Activated T-helper 9 cell treated with anti-CD3 and anti-CD28 coated beads, Interleukin-2, amount 50 U/mL, for 16 hours (primary cell): ENCODE measurements at places on chromosomes 16 and 17.

DNA sequence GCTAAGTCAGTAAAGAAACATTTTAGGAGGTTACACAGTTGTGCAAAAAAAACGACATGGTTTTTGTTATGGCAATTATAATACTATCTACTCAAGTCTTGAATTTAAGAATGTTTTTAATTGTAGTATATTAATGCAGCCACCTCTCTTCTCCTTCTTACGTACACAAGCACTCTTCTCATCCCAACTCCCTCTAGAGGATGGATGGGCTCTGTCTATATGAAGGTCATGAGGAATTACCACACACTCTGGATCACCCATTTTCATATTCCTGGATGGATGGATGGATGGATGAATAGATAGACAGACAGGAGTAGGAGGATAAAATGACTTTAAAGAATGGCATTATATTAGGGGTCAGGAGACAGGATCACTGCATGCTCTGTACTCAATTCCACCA is 120.0 kb downstream of the PHKB start:
- no peak for DNase-seq

GRCh38 chr17:53100126-53100525 is 722.6 kb upstream of the KIF2B start:
- DNase-seq: no peak

DNA sequence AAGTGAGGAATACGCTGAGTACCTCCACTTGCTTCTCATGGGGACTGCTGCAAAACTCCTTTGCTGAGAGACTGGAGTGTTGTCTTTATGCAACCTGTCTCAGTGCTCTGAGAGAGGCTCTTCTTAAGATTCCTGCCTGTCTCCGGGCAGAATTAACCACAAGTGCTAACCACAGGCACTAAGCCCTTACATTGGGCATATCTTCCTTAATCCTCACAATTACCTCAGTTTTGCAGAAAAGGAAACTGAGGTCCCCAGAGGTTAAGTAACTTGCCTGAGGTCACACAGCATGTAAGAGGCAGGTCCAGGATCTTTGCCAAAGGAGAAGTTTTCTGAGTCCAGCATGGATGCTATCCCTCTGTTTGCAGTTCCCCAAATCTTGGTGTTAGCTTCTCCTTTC is 86.0 kb downstream of the GP2 start:
- DNase-seq: no peak

- no peak for DNase-seq
Observed at GRCh38 chr16:22198547-22199293, 7.4 kb upstream of the EEF2K start.

DNA sequence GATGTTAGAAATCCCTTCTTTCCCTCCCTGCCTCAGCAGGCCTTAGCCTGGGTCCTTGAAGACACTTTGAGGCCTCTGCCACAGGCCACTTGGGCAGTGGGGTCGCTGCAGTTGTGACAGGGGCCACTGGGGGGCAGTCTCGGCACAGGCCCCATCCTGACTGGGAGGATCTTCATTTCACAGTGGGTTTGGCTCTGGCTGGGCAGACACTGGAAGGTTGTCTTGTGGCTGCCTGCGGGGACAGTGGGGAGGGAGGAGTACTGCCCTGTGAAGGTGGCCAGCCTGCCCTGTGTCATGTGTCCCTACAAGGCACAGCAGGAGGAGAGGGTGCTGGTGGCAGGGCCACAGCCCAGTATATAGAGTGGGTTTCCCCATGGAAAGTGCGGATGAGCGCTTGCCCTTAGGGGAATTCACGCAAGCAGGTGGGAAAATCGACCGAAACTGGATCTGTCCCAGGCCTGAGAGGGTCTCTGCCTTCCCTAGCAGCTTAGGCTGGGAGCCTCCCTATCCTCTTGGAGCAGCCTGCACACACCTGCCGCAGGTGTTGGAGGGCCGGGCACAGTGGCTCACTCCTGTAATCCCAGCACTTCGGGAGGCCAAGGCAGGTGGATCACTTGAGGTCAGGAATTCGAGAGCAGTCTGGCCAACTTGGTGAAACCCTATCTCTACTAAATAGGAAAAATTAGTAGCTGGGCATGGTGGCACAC is 28.8 kb downstream of the GINS2 start:
- peak; percentile 40 for DNase-seq

DNA sequence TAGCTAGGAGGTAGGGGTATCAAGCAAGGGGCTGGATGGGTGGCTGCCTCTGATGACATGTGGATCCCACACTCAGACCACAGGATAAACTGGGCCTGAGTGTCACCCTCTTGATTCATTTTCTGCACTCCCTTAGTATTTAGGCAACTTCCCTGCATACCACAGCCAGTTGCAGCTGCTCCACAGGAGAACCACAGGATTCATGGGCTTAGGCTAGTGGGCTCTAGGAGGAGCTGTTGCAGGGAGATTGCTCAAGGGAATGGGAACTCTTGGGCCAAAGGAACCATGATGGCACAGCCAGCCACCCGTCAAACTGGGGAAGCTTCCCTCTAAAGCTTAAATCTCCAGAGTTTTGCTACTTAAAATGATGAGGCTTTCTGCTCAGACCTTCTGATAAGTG is 269.7 kb upstream of the ASIC2 start:
- DNase-seq: no peak

DNA sequence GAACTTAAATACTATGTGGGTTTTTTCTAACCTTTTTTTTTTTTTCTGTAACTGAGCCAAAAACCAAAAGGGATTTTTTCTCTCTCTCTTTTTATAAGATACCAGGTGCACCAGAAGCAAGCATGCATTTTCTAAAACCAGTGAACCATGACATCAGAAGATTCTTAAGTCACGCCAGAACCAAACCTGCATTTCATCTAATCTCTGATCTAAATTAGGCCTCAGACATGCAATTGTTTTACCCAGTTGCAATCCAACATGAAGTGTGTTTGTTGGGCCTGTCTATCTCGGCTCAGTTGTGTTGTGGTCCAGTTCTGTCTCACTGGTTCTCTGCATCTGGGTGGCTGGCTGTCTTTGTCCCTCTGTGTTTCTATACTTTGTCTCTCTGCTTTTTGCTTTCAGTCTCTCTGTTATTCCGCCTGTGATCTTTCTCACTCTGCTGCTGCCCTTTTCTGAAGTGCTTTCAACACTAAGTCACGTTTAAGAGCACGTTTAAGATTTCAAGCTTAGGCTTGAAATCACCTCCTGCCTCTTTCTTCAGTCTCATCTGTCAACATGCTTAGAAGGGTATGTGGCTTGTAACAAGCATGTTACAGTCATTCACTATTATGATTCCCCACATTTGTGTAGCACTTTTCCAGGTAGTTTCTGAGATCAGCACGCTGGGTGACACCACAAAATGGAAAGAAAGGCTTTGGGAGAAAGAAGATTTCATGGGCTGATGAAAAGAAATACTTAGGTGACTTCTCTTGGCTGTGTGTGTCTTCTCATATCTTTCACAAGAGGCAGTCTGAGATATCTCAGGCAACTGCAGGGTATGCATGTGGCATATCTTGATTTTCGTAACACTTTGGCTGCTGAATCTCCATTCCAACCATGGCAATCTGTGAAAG is 488.9 kb downstream of the SHISA9 start:
- DNase-seq: no peak

GRCh38 chr17:5508810-5509209 is 22.4 kb downstream of the MIS12 start:
- DNase-seq: no peak

- DNase-seq: no peak
Observed at GRCh38 chr17:13727441-13728171, 125.9 kb upstream of the HS3ST3A1 start.

DNA sequence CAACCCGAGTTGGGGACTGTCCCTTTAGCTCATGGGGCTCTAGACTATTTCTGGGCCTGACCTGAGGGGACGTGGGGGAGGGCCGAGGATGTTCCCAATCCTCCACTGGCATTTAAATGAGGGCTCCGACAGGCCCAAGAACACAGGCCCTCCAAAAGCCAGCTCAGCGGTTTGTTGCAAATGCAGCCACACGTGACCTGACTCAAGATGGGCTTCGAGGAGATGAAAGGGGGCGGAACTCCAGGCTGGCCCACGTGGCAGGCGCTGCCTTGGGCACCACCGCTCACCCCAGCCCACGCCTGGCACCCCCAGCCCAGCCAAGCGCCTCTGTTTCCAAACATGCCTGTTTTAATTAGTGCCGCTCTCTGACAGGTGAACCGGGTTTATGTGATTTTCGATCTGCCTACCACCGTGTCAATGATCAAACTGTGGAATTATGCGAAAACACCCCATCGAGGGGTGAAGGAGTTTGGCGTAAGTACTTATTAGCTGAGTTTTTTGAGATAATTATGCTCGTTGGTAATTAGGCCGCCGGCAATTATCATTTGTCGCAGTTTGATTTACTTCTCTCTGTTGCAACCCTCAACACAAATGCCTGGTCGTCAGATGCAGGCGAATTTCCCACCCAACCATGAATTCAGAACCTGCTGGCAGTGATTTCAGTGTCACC is 226.7 kb downstream of the KATNIP start:
- DNase-seq: no peak

DNA sequence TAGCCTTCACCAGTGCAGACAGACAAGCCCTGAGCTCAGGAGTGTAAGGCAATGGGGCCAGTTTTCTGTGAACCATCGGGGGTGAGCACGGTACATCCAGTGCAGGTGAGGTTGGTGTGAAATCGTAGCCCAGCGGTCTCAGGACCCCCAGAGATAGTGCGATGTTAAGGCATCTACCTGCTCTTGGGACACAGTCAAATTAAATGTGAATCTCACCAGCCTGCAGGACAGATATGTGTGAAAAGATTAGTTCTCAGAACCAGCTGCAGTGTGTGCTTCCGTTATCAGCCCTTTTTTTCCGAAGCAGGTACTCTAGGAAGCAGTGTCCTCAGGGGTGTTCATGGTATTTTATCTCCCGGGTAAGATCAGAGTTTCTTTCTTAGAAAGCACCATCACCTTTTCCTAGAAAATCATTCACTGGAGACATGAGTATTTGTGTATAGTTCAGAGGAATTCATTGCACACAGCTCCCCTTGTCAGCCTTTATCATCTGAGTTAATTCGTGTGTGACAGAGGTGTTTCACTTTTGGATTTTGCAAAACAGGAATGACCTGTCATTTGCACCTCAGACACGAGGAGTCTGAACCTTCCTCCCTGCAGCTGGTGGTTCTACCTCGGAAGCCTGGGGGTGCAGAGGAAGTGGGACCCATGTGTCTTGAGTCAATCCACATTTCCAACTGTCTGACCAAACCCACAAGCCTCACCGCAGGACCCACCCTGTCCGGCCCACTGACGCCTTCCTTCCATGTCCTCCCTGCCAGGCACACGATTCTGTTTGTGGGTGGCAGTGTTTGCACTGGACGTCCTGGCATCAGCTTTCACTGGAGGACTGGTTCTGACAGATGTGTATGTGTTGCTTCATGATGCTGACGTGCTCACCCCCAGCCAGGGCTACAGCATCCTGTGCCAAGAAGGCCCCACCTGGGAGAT is 107.8 kb downstream of the CLEC16A start:
- DNase-seq: peak; percentile 27

GRCh38 chr17:61488878-61489718 is 36.9 kb downstream of the TBX4 start:
- no peak for DNase-seq

- no peak for DNase-seq
Observed at GRCh38 chr17:75950855-75951554, 10.2 kb upstream of the FBF1 start.

DNA sequence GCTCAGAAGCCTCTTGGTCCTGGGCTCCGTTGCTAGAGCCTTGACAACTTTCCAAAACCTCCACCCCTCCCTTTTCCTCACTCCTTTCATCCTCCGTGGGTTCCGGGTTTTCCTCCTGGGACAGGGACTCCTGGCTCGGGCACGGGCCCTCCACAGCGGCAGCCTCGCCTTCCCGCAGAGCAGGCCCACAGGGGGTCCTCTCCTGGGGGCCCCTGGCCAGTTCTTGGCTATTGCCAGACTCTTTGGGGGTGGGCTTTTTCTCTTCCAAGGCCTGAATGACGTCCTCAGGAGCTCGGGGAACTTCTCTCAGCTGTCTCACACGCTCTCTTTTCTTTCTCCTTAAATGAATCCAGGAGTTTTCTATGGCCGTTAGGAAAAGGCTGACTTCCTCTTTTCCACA is 19.3 kb upstream of the MNT start:
- DNase-seq: no peak

- DNase-seq: no peak
Observed at GRCh38 chr17:63573634-63574033, 23.4 kb downstream of the DCAF7 start.

GRCh38 chr17:36188891-36189306 is 7.7 kb downstream of the CCL3L1 start:
- no peak for DNase-seq

DNA sequence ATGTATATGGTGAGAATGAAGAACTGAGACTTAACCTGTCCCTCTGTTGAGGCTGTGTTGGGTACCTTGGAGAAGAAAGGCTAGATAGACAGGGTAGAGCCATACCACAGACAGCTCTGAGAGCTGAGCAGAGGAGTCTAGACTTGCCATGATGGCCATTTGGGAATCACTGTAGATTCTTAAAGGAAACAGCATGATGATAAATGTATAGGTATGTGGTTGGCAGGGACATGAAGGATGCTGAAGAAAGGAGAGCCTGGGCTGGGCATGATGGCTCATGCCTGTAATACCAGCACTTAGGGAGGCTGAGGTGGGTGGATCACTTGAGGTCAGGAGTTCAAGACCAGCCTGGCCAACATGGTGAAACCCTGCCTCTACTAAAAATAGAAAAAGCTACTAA is 114.4 kb upstream of the HAS3 start:
- no peak for DNase-seq

GRCh38 chr17:9238340-9239245 is 217.3 kb downstream of the NTN1 start:
- DNase-seq: no peak

DNA sequence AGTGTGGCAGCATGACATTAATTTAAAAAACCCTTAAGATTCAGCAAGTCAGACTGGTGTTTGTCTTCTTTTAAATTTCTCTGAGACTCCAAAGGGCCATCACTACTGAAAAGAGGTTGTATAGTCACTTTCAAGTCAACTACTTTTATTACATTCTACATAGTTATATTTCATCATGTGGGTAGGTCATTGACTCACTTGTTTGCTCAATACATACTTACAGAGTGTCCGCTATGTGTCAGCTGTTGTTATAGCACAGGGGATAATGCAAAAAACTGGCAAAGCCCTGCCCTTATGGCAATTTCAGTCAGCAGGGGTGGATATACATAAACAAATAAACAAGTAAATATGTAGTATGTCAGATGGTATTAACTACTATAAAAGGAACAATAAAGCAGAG is 2.5 kb upstream of the MYH4 start:
- no peak for DNase-seq

- DNase-seq: no peak
Observed at GRCh38 chr16:12543700-12544476, 259.8 kb downstream of the CPPED1 start.
